EH (cell line): ENCODE measurements at places on chromosomes 13 and 19.

- DNase-seq = no peak
Measured at GRCh38 chr19:15220833-15221232, 11.4 kb downstream of the EPHX3 start.

DNA sequence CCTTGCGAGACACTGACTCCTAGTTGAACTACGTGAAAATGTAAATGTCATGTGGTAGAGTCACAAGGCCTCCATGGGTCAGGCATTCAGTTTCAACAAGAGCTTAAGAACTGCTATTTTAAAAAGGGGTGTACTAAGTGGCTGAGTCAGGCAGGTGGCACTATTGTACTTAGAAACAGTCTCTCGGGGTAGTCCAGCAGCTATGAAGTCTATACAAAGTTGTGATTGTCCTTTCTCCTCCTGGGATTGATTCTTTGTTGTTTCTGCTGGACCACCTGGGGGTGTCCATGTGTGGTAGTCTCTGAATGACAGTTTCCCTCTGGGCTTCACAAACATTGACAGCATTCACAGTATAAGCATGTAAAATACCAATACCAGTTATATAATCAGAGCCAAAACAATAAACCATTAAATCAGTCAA is 33.0 kb downstream of the UGGT2 start:
- DNase-seq = peak; percentile 70

DNA sequence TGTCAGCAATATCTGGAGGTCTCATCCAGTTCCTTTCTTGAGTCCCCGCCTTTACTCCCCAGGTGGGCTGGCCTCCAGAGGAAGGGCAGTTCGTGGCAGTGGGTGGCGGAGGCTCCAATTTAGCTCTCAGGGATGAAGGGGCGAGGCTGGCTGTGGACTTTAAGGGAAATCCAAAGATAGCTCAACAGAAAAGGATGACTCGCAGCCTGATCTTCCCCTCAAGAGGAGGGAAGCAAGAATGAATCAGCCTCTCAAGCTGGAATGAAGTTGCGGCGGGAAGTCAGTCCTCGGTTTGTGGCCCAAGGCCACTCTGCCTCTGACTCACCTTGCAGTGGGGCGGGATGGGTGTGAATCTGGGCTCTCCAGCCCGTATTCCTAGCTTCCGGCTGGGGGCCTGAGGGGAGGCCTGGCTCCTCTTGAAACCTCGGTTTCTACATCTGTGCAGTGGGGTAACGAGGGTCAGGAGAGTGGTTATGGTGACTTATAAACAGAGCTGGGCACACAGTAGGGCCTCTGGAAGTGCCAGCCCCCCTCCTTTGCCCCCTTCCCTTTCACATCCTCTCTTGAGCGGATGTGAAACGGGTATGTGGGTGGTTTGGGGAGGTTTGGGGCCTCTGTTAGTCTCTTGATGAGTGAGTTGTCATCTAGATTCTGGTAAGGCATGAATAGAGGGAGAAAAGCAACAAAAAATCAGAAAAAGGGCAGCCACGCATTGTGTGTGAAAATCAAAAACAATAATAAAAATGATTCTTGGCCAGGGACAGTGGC is 10.5 kb upstream of the SMG9 start:
- DNase-seq = peak; percentile 99

- peak; percentile 81 for DNase-seq
Measured at GRCh38 chr13:30802953-30803478, 67.7 kb downstream of the ALOX5AP start.

DNA sequence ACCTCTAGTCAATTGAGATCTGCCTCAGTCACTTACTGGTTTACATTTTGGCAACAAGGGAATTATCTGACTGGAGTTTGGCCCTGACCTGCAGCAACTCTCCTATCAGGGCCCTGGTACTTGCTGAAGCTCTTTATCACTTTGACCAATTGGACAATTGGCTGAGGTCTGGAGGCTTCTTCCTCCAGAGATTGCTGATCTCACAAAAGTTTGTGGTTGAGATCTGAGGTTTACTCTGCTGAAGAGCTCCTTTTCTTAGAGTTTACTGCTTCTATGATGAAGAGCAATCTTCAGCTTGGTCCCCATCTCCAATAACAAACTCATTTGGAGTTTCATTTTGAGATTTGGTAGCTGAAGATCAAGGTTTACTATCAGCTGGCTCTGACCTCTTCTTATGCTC is 276.9 kb upstream of the SGCG start:
- DNase-seq = no peak

GRCh38 chr13:109389892-109390345 is 396.5 kb downstream of the IRS2 start:
- DNase-seq = peak; percentile 23

DNA sequence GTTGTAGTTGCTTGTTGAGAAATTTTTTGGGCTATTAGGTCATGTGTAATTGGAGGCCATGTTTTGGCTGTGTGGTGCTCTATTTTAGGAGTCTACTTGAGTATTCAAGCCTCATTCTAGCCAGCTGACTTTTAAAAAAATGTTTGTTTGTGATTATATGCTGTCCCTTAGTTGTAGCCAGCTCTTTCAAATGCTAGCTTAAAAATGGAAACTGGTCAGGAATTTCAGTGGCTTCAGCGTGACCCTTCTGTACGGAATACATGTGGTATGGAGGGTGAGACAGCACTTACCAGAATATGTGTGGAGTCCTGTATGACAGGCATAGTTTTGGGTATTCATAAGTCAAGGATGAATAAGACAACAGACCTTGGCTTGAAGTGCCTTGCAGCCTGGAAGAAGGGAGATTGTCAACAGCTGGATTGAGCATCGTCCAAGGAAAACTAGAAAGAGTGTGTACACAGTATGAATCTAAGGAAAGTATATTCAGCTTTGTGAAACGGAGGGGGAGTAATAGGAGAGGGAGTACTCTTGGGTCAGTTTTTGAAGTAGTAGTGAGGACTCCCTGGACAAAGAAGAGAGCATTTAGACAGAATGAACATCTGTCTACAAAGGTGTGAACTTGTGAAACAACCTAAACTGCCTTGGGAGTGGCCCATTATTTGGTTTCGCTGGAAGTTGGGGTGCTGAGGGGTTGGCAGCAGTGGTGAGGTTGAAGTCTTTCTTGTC is 20.0 kb upstream of the WTIP start:
- peak; percentile 51 for DNase-seq

DNA sequence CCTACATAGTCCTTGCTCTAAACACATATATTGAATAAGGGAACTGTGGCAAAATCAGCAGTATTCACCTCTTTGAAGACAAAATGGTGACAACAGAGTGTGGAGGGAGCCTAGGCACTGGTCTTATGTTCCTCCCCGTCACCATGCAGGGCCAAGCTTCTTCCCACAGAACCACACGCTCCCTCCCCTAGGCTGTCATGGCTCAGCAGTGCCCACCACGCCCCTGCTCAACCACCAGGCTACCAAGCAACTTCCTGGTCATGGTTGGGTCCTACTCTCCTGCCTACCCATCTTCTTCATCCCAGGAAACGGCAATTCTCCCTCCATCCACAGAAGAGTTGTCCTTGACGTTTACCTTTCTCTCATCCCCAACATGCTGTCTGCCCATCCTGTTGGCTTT is 126.1 kb downstream of the CRYL1 start:
- no peak for DNase-seq

DNA sequence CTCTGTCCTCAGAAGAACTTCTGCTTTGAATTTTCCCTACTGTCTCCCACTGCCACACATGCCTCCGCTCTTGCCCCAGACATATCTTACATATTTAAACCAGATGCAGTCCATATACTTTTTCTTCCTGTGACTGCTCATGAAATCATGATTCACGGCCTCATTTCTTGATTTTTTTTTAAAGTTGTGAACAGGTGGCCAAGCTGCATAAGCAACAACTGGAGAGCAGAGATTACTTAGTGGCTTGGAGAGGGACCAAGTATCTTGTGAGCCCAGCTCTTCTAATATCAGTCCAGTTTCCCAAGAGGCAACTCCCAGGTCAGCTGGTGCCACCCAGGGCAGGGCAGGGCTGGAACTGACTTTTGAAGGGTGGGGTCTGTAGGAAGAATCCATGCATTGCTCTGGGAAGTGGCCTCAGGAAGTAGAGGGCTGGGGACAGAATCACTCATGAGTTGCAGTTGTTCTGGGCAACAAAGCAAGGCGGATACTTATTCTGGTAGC is 152.4 kb downstream of the LMO7 start:
- peak; percentile 89 for DNase-seq

GRCh38 chr19:55083004-55083850 is 7.6 kb downstream of the EPS8L1 start:
- DNase-seq = no peak

GRCh38 chr13:106530171-106530851 is 5.2 kb downstream of the EFNB2 start:
- no peak for DNase-seq

GRCh38 chr13:93771782-93772181 is 545.2 kb downstream of the GPC6 start:
- no peak for DNase-seq

- peak; percentile 88 for DNase-seq
Measured at GRCh38 chr13:93226623-93227279, at the start of gene GPC6. Gene GPC6 (plus strand): TSS chr13:93226807.

- no peak for DNase-seq
Measured at GRCh38 chr19:31597616-31598015, 248.4 kb upstream of the TSHZ3 start.

GRCh38 chr19:11168568-11168967 is 13.0 kb upstream of the SPC24 start:
- DNase-seq = peak; percentile 99

DNA sequence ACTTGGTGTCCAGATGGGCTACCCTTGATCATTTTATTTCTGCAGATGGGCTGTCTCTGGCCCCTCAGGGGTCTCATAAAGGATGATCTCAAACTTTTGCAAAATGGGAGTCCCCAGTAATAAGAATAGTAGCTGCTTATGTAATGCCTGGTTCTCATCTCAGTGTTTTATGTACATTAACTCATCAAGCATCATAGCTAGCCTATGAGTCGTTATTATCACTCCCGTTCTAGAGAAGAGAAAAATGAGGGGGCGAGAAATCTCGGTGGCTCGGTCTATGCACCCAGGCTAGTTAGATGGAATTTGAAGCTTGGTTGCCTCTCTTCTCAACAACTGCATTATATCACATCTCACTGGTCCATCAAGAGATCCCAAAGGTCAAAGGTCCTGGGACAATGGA is 3.4 kb downstream of the CACNG6 start:
- DNase-seq = peak; percentile 36

DNA sequence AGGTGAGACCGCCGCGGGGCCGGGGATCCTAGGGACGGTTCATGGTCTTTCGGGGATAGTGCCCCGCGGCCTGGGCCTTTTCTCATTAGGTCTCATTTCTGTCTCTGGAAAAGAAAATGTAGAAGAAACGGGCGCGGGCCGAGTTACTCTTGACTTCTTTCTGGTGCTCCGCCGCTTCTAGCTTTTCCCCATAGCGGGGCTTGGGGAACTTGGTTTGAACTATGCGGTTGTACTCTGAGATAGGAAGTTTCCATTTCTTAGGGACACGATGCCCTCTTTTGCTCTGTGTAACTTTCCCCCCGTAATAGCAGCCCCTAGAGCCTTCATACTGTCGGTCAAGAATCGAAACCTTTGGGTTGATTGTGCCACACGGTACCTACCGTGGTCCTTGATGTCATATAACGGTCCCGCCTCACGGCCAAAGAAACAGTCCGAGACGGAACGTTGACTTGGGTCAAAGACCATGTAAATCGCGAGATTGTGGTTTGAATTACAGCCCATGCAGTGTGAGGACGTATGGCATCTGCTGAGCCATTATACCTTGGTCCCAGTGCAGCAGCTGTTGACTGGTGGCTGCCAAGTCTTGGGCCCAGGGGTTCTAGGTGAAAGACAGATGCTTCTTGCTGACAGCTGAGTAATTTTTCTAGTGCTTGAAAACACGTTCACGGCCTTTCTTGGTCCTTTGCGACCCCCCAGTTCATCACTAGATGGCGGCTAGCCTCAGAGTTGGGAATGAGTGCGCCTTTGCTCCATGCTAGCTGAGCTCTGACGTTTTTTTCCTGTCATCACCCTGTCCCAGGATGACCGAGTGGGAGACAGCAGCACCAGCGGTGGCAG is 487 bp downstream of the RPS5 start:
- peak; percentile 21 for DNase-seq

GRCh38 chr13:99663908-99664307 is 162.6 kb downstream of the TM9SF2 start:
- no peak for DNase-seq

DNA sequence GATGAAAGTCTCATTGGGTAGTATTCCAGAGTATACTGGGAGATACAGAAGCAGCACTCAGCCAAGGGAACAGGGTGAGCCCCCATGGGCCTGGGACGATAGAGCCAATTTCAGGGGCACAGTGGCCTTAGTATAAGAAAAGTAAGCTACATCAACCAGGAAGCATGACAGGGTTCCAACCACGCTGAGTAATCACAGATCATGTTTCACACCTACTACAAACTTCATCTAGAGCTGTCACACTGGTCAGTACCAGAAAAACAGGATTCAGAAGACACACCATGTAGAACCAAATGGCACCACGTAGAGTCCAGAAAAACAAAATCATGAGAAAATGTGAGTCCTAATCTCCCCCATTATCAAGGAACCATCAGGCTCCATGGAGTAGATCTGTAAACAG is 1292.4 kb upstream of the MIR17HG start:
- no peak for DNase-seq

- DNase-seq = no peak
Measured at GRCh38 chr13:22017226-22017625, 346.4 kb downstream of the FGF9 start.
